ENCODE measurements at places on chromosomes 4 and X. TPM values are rescaled to one million over a fixed set of nuclear protein-coding genes. Genes with fewer than 3 reads are reported as not detected.

Gene UCP1
- 0.11 TPM for total RNA-seq

Gene SMAD1
- total RNA-seq: 14.0 TPM

Gene CLNK
- total RNA-seq: not detected

Gene FSTL5
- 0.28 TPM for total RNA-seq

Gene CPZ
- 0.38 TPM for total RNA-seq

Gene MUC7
- not detected for total RNA-seq

All from HepG2 (cell line).